GM23248 (cell line): ENCODE measurements at places on chromosomes 1 and 21.

DNA sequence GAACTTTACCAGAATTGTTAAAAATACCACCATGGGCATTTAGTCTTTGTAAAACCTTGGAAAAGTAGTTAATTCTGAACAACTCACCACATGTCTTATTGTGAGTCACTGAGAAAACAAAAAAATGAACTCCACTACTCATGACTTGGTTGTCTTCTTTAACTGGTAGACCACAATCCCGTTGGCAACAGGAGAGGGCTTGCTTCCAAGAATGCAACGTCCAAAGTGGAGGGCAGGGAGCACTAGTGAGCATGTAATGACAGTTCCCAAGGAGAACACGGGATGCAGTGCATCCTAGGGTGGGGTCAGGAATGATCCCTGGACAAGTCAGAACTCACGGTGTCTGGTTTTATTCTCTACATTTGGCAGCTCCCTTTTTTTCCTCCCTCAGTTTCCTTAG lies 15.2 kb upstream of the HMCN1 start:
- peaks cover 29% of the 10 kb centered on the region for H3K4me1 ChIP-seq
- no peaks in the 10 kb centered on the region for H3K36me3 ChIP-seq
- peak overlapping the region; percentile 60 for H3K27ac ChIP-seq
- DNase-seq: peak; percentile 96

GRCh38 chr1:221747839-221748238 lies 6.0 kb upstream of the DUSP10 start:
- peaks cover 6% of the 10 kb centered on the region; the same call in 1 of the 2 replicates for H3K4me1 ChIP-seq
- H3K27me3 ChIP-seq: no peaks in the 10 kb centered on the region
- H3K4me3 ChIP-seq: no peak overlapping the region
- H3K36me3 ChIP-seq: no peaks in the 10 kb centered on the region

- peaks cover 32% of the 10 kb centered on the region for H3K27me3 ChIP-seq
- no peak for DNase-seq
- H3K27ac ChIP-seq: no peak overlapping the region
- H3K4me3 ChIP-seq: no peak overlapping the region
- no peaks in the 10 kb centered on the region for H3K36me3 ChIP-seq
Observed at GRCh38 chr1:165119086-165119485, 237.4 kb downstream of the LMX1A start.

DNA sequence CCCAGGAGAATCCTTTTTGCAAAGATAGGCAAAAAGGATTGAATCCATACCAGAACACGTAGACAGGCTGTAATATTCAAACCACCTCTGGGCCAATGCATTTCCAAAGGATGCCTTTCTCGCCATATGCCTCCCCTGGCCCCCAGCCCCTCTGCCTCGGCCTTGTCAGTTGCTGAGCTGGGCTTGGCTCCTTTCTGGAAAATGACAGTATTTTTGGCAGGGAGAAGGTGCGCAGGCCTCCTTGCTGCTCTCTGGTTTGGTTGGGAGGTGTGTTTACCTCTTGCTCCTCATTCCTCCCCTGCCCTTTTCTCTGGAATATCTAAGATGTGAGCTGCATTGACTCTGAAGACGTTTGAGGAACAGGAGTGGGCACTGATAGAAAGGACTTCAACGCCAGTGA lies 26.0 kb upstream of the CNTN2 start:
- H3K4me1 ChIP-seq: no peaks in the 10 kb centered on the region
- H3K4me3 ChIP-seq: no peak overlapping the region
- H3K27me3 ChIP-seq: no peaks in the 10 kb centered on the region
- H3K27ac ChIP-seq: no peak overlapping the region
- no peak for DNase-seq

- no peaks in the 10 kb centered on the region for H3K36me3 ChIP-seq
- H3K27ac ChIP-seq: peak overlapping the region; percentile 94
- H3K27me3 ChIP-seq: no peaks in the 10 kb centered on the region
- H3K4me3 ChIP-seq: peak overlapping the region; percentile 46
- peak; percentile 71 for DNase-seq
Observed at GRCh38 chr1:234997896-234998741, 130.5 kb downstream of the TOMM20 start.

GRCh38 chr1:116374353-116375147 lies 1.5 kb downstream of the ATP1A1 start:
- peak; percentile 45 for DNase-seq
- peaks cover 46% of the 10 kb centered on the region for H3K4me1 ChIP-seq
- peak overlapping the region; percentile 97 for H3K27ac ChIP-seq
- peak overlapping the region; percentile 98 for H3K4me3 ChIP-seq

DNA sequence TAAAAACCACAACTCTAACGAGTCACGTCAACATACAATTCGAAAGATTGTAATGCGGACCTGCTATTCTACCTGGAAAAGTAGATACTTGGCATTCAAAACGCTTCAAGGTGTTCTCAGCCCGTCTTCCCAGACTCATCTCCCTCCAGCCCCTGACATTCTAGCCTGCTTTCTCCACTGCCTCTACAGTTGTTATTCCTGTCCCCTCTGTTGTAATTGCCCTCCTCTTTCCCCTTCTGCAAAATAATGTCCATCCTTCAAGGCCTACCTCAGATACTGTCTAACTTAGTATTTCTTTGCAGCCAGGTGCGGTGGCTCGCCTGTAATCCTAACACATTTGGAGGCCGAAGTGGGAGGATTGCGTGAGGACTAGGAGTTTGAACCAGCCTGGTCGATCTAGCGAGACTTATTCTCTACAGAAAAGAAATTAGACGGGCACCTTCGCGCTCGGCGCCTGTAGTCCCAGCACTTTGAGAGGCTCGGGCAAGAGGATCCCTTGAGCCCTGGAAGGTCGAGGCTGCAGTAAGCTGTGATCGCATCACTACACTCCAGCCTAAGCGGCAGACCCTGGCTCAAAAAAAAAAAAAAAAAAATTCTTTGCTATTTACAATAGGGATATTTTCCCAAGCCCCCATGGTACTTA lies 756 bp upstream of the RBM34 start:
- no peaks in the 10 kb centered on the region for H3K27me3 ChIP-seq
- DNase-seq: no peak
- H3K36me3 ChIP-seq: peaks cover 17% of the 10 kb centered on the region
- H3K27ac ChIP-seq: peak overlapping the region; percentile 85
- peaks cover 14% of the 10 kb centered on the region for H3K4me1 ChIP-seq
- peak overlapping the region; percentile 93 for H3K4me3 ChIP-seq

GRCh38 chr1:38297842-38298241 lies 251.2 kb upstream of the POU3F1 start:
- no peak overlapping the region for H3K4me3 ChIP-seq
- no peaks in the 10 kb centered on the region for H3K36me3 ChIP-seq
- H3K27me3 ChIP-seq: peaks cover 3% of the 10 kb centered on the region; the same call in 1 of the 2 replicates
- no peaks in the 10 kb centered on the region for H3K4me1 ChIP-seq

DNA sequence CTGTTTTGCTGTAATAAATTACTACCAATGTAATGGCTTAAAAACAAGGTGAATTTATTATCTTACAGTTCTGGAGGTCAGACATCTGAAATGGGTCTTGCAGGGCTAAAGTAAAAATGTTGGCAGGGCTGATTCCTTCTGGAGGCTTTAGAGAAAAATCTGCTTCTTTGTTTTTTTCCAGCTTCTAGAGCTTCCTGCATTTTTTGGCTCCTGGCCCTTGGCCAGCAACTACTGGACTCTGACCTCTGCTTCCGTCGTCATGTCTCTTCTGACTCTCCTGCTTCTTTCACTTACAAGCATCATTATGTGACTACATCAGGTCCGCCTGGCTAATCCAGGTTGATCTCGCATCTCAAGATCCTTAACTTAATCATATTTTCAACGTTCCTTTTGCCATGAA lies 350.9 kb downstream of the S1PR1 start:
- H3K36me3 ChIP-seq: no peaks in the 10 kb centered on the region
- H3K27ac ChIP-seq: no peak overlapping the region
- H3K4me1 ChIP-seq: no peaks in the 10 kb centered on the region
- no peaks in the 10 kb centered on the region for H3K27me3 ChIP-seq
- H3K4me3 ChIP-seq: no peak overlapping the region

- no peaks in the 10 kb centered on the region for H3K4me1 ChIP-seq
- no peak for DNase-seq
- H3K4me3 ChIP-seq: no peak overlapping the region
- H3K27ac ChIP-seq: no peak overlapping the region
Observed at GRCh38 chr1:121458291-121459048, 273.7 kb downstream of the SRGAP2C start.

- H3K4me1 ChIP-seq: no peaks in the 10 kb centered on the region
- no peak overlapping the region for H3K4me3 ChIP-seq
- no peaks in the 10 kb centered on the region; the same call in 1 of the 2 replicates for H3K27me3 ChIP-seq
- DNase-seq: no peak
- H3K36me3 ChIP-seq: no peaks in the 10 kb centered on the region
- no peak overlapping the region for H3K27ac ChIP-seq
Observed at GRCh38 chr1:226497991-226498639, 50.4 kb upstream of the STUM start.

- no peaks in the 10 kb centered on the region for H3K27me3 ChIP-seq
- no peaks in the 10 kb centered on the region for H3K36me3 ChIP-seq
- peak overlapping the region; percentile 74 for H3K4me3 ChIP-seq
- peak; percentile 88 for DNase-seq
Observed at GRCh38 chr21:37368541-37369279, 2.1 kb downstream of the DYRK1A start.

DNA sequence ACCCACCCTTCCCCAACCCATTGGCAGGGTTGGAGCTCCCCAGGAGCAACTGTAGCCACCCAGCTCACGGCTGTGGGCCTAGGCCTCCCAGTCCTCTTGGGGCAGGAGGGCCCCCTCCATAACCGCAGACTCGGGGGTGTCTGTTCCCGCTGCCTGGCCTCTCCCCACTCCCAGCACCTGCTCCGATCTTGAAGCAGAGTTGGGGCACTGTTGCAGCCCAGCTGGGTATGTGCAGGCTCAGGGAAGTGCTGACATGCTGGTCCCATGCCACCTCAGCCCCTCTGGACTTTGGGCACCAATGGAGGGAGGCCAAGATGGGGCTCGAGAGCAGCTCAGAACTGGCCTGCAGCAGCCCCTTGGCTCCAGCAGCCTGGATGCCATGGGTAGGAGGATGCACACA lies 54.8 kb upstream of the KRTAP11-1 start:
- no peaks in the 10 kb centered on the region for H3K36me3 ChIP-seq
- no peak overlapping the region for H3K27ac ChIP-seq
- DNase-seq: no peak
- no peaks in the 10 kb centered on the region for H3K4me1 ChIP-seq
- H3K27me3 ChIP-seq: no peaks in the 10 kb centered on the region

DNA sequence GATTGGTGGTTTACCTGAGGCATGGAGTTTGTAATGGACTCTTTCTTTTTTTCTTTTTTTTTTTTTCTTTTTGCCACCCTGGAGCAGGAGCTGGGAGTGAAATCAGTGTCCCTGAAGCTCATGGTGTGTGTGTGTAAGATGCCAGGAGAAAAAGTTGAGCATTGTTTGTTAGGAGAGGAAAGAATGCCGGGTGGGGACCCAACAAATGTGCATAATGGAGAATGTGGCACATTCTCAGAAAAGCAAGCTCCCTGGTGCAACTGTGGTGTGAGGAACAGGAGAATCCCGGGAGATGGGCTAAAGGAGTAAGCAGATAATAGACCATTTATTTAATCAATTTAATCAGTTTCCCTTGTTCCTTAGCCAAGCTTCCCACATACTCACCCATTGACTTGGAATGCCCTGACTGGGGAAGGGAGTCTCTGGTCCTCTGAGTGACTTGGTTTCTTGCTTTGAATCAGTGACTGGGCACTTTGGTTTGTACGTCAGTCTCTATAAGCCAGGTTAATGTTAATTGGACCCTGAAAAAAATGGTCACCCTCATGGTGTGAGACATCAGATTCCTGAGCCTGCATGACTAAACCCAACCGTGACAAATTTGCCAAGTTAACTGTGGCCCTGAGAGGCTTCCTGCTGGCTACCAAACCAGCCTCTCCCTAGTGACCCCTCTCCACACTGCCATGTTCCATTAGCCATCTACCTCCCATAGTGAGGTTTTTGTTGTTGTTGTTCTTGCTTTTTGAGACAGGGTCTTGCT lies 43.9 kb upstream of the ITPKB start:
- no peak overlapping the region for H3K4me3 ChIP-seq
- H3K4me1 ChIP-seq: peaks cover 10% of the 10 kb centered on the region
- H3K27ac ChIP-seq: no peak overlapping the region
- peaks cover 41% of the 10 kb centered on the region; the same call in 1 of the 2 replicates for H3K27me3 ChIP-seq
- DNase-seq: no peak

GRCh38 chr1:64062529-64062928 lies 140.9 kb upstream of the UBE2U start:
- peaks cover 21% of the 10 kb centered on the region for H3K4me1 ChIP-seq
- peak; percentile 15 for DNase-seq
- H3K27me3 ChIP-seq: no peaks in the 10 kb centered on the region
- no peak overlapping the region for H3K4me3 ChIP-seq
- H3K36me3 ChIP-seq: no peaks in the 10 kb centered on the region

- no peaks in the 10 kb centered on the region for H3K27me3 ChIP-seq
- H3K36me3 ChIP-seq: no peaks in the 10 kb centered on the region
- no peak overlapping the region for H3K4me3 ChIP-seq
- H3K4me1 ChIP-seq: peaks cover 10% of the 10 kb centered on the region
Observed at GRCh38 chr1:204267191-204267601, 53.4 kb upstream of the GOLT1A start.

DNA sequence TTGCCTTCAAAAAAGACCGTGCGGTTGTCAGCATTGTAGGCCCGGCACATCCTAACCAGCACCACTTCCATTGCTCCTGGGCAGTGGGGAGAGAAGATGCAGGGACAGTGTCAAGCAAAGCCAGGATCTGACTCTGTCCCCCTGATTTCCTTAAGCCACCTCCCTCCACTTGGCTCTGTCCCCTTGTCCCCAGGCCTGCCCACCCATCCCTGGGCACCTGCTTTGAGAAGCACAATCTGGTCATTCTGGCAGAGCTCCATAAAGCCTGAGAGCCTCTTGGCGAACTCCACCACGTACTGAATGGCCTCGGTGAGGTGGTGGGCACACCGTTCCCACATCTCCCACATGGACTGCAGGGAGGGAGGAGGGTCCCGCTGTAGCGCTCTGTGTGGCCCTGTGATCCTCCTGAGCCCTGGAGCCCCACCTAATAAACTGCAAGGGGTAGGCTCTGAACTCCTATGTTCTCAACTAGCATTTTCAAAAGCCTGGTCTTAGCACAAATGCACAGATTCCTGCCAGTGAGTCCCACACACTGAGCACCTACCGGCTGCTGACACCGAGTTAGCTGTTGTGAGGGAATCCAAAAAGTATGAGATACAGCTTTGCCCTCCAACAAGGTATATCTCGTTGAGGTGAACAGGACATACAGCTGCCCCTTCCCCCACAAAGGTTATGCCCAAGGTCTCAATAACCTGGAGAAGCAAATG lies 8.2 kb upstream of the LINGO4 start:
- 0 out of 2 replicates have a peak, but pooled peaks cover 6% of the 10 kb centered on the region for H3K27me3 ChIP-seq
- DNase-seq: no peak
- no peak overlapping the region for H3K27ac ChIP-seq
- no peak overlapping the region for H3K4me3 ChIP-seq

- no peak overlapping the region for H3K4me3 ChIP-seq
- H3K36me3 ChIP-seq: no peaks in the 10 kb centered on the region
- no peaks in the 10 kb centered on the region for H3K4me1 ChIP-seq
- H3K27me3 ChIP-seq: no peaks in the 10 kb centered on the region
- no peak overlapping the region for H3K27ac ChIP-seq
Observed at GRCh38 chr1:57188168-57188567, 222.4 kb upstream of the C8B start.

- no peaks in the 10 kb centered on the region for H3K27me3 ChIP-seq
- no peak for DNase-seq
- H3K4me3 ChIP-seq: no peak overlapping the region
- no peak overlapping the region for H3K27ac ChIP-seq
- H3K4me1 ChIP-seq: peaks cover 21% of the 10 kb centered on the region
Observed at GRCh38 chr1:61842036-61842435, 99.8 kb downstream of the PATJ start.
